ENCODE measurements at places on chromosomes 3 and 15.

DNA sequence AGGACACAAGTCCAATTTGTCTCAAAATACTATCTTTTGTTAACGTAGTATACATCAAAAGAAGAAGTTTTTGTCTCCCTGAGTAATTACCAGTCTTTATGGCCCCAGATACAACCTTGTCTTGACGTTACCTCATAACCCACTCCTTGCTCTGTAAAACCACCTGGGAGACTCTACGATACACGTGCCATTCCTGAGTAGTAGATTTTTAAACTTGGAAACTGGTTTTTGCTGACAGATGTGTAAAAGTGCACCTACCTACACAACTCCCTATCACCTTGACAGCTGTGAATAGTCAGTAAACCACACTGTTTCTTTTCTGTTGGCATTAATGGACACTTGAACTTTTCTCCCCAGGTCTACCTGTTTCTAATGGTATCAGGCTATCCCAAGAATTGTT lies 51.7 kb upstream of the RARB start:
- no peak for DNase-seq

DNA sequence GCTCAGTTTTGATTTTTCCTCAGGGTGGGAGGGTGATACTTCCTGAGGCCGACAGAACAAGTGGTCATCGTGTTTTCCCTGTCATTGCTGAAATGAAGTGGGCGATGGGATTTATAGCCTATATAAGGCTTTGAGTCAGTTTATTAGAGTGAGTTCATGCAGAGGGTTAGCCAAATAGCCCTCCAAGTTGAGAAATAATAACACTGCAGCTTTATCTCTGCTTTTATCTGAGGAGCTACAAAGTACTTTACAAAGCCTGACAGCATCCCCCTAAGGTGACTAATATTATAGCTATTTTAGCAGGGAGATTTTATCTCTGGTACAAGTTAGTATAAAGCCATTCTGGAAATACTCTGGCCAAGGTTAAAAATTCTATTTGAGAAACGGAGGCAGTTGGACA lies 389.6 kb downstream of the MFSD1 start:
- DNase-seq, result no peak

DNA sequence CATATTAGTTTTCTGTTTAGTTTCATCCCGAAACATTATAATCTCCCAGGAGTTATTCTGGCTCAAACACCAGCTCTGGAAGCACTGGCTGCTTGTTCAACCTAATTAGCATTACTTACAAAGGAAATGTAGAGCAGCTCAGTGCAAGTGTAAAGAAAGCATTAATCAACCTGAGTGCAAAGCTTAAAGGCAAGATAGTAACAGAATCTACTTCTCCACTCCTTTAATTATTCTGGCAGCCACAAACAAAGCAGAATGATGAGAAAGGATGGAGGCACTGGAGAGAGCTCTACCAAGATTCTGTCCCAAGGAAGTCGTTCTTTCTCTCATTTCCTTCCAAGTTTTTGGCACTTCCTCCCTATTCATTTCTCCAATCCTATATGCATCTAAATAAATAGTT lies 1384.0 kb downstream of the ZPLD1 start:
- no peak for DNase-seq

DNA sequence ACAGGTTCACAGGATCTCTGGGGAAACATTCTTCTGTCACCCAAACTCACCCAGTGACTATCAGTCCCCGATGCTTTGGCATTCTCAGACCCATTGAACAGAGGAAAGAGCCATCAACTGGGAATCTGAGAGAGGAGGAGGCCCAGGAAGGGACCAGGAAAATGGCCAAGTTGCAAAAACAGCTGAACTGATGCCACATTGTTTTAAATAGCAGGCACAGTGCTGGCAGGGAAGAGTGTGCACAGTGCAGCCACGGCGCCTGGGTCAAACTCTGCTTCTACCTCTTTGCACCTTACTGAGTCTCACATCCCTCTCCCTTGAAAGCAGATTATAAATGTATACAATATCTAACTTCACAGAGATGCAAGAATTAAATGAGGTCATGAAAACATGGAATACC lies 66.4 kb downstream of the SRGAP3 start:
- peak; percentile 76 for DNase-seq

- DNase-seq, result no peak
Observed at GRCh38 chr3:129756871-129757270, 136.6 kb downstream of the TMCC1 start.

DNA sequence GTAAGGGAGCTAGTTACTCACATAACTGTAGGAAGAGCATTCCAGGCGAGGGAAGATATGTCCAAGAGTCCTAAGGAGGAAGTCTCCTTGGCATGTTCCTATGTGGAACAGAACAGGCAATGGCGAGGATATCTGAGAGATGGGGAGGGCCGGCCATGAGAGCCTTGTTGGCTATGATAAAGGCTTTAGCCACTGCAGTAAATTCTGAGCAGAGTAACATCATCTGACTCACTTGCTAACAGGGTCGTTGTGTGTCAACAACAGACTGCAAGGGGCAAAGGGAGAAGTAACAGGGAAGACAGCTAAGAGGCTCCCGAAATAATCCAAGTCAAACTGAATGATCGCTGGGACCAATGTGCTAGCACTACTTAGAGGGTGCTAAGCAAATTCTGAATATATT lies 21.6 kb downstream of the SFMBT1 start:
- DNase-seq, result no peak
